ENCODE measurements at places on chromosomes 12 and 14.
A peak's percentile ranks its signal among the peaks of the same experiment; 100 is the strongest.

- no peak for DNase-seq
Observed at GRCh38 chr12:62694632-62695031, 228.0 kb downstream of the MON2 start.

DNA sequence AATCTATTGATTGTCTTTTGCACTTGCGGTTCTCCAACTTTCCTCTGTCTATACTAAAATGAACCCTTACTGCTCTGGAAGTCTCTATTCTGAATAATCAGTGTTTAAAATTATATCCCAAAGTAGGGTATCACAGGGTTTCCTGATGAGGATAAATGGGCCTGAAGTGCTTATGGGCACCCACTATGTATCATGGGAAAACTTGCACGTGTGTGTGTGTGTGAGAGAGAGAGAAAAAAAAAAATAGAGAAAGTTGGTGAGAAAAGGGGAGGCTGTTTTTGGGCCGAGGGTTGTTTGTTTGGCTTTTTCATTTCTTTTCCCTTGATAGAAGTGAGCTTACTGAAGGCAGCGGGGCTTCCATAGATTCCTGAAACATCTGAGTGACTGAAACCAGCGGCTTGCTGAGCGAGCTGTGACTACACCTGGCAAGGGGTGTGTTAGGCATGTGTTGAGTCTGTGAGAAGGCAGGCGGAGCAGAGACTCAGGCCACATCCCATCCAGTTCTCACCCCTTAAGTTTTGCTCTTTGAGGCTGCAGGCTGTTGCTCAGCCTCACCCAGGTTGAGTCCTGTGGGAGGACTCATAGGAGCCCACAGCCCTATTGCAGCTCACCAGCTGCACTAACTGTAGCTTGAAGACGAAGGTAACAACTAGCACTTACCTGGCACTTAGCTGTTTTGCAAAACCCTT lies 17.2 kb downstream of the PPFIBP1 start:
- no peak for DNase-seq

DNA sequence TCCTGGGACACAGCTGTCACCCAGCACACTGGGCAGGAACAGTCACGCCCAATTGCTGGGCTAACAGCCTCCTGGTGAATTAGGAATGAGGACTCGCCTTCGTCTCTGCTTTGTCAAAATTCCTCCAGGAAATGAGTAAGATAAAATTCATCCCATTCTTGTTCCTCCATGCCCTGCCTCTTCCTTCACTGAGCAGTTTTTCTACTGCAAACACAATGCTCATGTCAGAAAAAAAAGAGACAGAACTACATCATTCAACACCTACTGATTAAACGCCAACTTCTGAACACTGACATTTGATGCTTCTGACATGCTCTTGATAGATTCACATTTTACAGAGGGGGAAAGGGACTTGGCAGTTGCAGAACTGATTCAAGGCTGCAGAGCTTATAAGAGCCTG lies 37.5 kb upstream of the DTX1 start:
- DNase-seq, result no peak

- no peak for DNase-seq
Observed at GRCh38 chr14:99508896-99509629, 27.9 kb downstream of the CCNK start.

DNA sequence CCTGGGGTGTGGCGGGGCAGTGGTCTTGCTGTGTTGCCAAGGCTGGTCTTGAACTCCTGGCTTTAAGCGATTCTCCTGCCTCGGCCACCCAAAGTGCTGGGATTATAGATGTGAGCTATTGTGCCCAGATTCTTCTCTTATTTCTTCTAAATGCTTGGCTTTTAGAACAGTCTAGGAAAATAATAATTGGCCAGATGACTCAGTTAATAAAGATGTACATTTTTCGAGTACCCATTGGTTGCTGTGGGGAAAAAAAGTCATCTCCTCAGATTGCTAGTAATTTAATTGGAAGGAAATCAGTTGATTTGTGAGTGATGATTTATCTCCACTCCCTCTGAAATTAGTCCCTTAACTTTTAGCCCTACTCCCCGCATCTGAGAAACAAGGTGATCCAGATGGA lies 45.5 kb downstream of the CHST11 start:
- no peak for DNase-seq

- DNase-seq, result no peak
Observed at GRCh38 chr14:96421236-96421635, 29.3 kb downstream of the AK7 start.

DNA sequence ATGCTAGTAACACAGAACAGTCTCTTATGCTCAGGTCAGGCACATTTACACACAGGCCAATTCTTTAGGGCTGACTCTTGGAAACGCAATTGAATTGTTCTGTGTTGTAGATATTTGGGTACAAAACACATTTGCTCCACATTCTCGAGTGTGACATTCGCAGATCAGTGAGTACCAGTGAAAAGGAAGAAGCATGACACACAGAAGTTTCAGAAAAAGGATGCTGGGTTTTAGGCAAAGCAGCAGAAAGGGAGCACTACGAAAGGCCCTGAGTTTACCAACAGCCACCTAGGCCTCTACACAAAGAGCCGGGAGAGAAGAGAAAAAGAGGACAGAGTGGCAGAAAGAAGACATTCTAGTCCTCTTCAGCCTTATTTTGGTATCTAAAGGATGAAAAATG lies 254.4 kb upstream of the BTG1 start:
- DNase-seq, result no peak

- DNase-seq, result no peak
Observed at GRCh38 chr12:76240281-76240680, 107.9 kb downstream of the BBS10 start.

DNA sequence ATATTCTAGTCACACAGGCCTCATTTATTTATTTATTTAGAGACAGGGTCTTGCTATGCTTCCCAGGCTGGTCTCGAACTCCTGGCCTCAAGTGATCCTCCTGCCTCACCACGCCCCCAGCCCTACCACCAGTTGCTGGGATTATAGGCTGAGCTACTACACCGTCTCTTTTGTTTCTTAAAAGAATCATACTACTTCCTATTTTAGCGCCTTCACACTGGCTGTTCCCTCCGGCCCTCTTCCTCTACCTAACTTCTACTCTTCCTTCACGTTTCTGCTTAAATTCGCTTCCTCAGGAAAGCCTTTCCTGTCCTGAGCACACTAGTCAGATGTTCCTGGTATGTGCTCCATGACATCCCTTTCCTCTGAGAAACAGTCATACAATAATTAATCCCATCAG lies 6.4 kb upstream of the MRPL42 start:
- DNase-seq, result no peak

DNA sequence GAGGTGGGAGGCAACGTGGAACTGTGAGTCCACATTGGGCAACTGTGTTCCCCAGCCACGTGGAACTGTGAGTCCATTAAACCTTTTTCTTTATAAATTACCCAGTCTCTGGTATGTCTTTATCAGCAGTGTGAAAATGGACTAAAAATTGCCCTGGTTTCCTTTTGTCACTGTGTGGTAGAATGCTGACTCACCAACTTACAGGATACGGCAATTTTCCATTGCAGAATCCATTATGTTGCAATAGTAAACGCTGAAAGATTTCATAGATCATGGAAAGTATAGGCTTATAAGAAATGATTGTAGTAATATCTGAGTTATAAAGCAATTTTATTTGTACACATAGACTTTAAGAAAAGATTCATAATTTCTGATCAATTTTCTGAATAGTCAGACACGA lies 93.0 kb downstream of the GTF2A1 start:
- no peak for DNase-seq

- DNase-seq, result peak; percentile 87
Observed at GRCh38 chr12:49763006-49763591, 21.7 kb downstream of the TMBIM6 start.

DNA sequence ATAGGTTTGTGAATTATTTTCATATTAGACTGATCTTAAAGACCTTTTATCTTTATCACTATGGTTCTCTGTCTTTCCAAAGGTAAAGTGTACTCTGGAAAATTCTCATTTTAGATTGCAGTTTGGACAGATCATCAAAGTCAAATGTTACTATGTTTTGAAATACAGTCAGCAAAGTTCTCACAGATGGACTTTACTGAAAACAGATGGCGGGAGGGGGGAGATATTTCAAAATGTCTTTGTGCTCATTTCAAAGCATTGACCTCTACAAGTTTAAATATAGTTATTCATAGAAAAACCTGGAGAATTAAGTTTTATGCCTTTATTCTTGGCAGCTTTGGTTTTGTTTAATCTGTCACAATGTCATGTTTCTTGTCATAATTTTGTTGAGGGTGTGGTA lies 51.8 kb upstream of the LRTM2 start:
- DNase-seq, result no peak

- DNase-seq, result no peak
Observed at GRCh38 chr12:96980991-96981414, 73.9 kb downstream of the NEDD1 start.

GRCh38 chr12:107888789-107889188 lies 114.3 kb downstream of the ASCL4 start:
- DNase-seq, result no peak

DNA sequence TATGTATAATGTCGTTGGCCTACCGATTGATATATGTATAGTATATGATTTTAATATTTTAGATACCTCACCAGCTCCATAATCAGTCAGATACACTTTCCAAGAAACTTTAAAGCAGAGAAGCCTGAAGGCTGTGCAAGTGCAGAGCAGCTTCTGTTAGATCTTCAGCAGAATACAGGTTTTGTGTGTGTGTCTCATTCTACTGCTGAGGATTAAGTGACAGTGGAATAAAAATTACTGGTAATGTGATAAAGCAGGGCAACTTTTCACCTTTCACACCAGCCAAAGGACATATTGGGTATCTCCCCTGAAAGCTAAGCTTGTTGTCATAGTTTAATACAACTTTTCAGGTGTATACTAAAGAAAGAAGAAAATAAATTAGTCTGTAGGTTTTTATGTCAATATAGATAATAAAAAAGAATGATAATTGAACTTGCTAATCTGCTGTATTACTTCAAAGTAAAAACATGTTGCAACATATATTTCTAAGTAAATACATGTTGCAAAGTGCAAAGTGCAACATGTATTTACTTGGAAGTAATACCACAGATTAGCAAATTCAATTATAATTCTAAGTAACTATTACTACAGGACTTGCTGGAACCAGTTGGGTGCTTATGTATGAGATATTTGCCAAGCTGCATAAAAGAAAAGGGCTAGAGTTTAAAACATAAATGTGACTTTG lies 128.3 kb downstream of the SLC16A7 start:
- no peak for DNase-seq

- no peak for DNase-seq
Observed at GRCh38 chr12:68224613-68225285, 861 bp downstream of the IL26 start.

- no peak for DNase-seq
Observed at GRCh38 chr12:84131076-84131475, 781.5 kb downstream of the SLC6A15 start.

GRCh38 chr14:66965831-66966230 lies 223.4 kb upstream of the GARIN2 start:
- DNase-seq, result no peak

DNA sequence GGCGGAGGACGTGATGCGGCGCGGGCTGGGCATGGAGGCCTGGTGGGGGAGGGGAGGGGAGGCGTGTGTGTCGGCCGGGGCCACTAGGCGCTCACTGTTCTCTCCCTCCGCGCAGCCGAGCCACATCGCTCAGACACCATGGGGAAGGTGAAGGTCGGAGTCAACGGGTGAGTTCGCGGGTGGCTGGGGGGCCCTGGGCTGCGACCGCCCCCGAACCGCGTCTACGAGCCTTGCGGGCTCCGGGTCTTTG lies 303 bp downstream of the GAPDH start:
- DNase-seq, result no peak

GRCh38 chr14:32205554-32205953 lies 2.5 kb upstream of the RNU6-8 start:
- no peak for DNase-seq

GRCh38 chr12:91009319-91009950 lies 4.7 kb upstream of the EPYC start:
- no peak for DNase-seq

GRCh38 chr12:25054076-25054782 lies 105.3 kb upstream of the BCAT1 start:
- no peak for DNase-seq

DNA sequence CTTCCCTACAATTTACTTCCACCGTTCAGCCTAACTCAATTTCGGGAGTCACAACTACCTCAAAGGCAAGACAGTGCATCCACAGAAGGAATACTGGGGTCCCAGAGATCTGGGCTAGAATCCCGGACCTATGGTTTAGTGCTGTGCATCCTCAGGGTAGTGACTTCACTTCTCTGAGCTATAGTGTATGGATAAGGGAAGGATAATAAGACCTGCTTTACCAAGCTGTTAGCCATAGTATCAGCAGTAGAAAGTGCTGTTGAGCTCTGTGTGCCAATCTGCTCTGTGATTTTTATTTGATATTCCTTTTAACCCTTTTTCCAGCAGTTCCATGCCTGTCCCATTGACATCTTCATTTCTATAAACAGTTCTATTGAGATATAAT lies 1044.3 kb downstream of the BCL11B start:
- no peak for DNase-seq

GRCh38 chr12:25458047-25458552 lies 95.0 kb downstream of the LMNTD1 start:
- no peak for DNase-seq

GRCh38 chr12:27619308-27619707 lies 76.9 kb upstream of the REP15 start:
- no peak for DNase-seq

DNA sequence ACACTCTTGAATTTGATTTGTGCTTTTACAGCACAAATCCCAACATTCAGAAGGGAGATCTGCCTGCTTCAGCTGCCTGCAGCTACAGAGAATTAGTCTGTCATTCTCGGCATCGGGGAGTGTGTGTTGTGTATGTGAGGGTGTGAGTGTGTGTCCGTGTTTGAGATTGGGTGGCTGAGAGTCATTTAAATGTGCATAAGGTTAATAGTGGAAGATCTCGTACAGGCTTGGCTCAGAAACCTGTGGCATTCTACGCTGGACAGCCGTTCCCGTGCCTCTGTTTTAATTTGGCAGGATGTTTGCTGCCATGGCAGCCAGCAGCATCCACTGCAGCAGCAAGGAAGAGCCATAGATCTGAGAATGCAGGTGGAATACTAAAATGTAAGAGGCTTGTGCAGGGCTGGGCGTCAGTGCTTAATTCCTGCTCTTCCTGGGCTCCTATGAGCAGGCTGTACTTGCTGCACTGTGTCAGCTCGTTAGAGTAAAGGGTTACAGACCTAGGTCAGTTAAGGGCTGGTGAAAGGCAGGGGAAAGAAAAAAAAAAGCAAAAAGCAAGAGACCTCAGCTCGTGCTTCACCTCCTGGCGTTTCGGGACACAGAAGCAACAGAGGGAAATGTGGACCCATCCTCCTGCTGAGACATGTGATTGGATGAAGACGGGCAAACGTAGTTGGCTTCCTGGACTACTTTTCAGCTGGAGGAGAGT lies 205.4 kb downstream of the NAV3 start:
- DNase-seq, result no peak

DNA sequence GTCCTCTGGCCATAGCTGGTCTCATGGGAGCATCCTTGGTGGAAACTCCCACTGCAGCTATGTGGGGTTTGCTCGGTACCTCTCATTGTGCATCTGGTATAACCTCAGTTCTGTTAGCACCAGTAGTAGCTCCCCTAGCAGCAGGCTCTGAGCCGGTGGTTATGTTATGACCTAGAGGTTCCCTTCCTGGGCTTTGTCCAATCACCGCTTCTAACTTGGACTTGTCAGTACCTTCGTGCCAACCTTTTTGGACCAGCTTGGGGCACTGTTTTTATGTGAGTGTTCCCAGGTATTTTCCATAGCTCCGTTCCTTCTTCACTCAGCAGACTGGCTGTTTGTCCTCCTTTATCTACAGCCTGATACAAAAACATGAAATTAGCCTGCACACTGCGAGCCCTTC lies 55.7 kb downstream of the ATG14 start:
- no peak for DNase-seq

Measured in activated naive CD4-positive, alpha-beta T cell treated with anti-CD3 and anti-CD28 coated beads, Interleukin-2, amount 10 ng/mL, durations not matched to agents 7 days and 5 days (primary cell).